ENCODE measurements at places on chromosomes 7 and 10.

DNA sequence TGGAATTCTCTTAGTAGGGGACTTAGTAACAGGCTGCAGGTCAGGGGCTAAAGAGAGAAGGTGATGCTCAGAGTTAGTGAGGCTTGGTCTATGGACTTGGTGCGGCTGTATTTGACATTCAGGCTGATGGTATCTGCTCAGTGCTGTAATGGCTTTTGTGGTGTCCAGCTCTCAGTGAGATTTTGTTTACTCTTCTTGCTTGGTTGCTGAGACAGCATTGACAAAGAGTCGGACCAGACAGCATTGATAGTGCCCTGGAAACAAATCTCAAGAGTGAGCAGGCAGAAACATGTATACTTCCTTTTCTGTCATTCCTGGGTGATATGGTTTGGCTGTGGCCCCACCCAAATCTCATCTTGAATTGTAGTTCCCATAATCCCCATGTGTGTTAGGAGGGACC is 202.0 kb downstream of the STK31 start:
- no peak for DNase-seq

DNA sequence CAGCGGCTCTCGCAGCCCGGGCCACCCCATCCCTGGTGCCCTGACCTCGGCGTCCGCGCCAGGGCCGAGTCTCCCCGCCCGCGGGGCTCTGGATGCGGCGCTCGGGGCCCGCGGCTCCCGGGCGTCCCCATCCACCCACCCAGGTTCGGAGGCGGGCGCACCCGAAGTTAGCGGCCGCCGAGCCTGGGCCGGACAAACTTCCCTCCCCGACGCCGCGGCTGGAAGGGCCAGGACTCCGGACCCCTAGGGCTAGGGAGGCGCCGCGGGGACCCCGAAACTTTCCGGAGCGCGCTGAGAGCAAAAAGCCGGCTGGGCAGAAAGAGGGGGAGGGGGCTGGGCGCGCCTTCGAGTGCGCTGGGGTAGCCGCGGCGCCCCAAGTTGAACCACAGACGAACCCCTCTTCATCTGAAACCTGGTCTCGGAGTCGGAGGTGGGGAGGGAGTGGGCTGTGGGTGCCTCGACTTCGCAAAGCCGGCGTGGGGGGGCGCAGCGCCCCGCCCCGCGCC is 3.7 kb upstream of the ELFN1 start:
- no peak for DNase-seq

DNA sequence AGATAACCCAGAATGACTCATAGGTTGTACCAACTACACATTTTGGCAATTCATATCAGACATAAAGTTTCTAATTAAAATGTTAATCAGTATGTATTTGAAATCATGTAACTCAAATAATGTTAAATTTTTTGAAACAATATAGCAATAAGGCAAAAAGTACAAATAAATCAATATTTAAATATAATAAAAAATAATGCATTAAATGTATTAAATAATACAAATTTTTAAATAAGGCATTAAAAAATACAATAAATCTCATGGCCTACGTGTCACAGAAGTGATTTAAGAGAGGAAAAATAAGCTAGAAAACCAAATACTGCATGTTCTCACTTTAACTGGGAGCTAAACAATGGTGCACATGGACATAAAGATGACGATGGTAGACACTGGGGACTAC is 9.1 kb downstream of the PON2 start:
- no peak for DNase-seq

- no peak for DNase-seq
These were observed 123.8 kb downstream of the ADRA2A start for GRCh38 chr10:111200505-111201186.

DNA sequence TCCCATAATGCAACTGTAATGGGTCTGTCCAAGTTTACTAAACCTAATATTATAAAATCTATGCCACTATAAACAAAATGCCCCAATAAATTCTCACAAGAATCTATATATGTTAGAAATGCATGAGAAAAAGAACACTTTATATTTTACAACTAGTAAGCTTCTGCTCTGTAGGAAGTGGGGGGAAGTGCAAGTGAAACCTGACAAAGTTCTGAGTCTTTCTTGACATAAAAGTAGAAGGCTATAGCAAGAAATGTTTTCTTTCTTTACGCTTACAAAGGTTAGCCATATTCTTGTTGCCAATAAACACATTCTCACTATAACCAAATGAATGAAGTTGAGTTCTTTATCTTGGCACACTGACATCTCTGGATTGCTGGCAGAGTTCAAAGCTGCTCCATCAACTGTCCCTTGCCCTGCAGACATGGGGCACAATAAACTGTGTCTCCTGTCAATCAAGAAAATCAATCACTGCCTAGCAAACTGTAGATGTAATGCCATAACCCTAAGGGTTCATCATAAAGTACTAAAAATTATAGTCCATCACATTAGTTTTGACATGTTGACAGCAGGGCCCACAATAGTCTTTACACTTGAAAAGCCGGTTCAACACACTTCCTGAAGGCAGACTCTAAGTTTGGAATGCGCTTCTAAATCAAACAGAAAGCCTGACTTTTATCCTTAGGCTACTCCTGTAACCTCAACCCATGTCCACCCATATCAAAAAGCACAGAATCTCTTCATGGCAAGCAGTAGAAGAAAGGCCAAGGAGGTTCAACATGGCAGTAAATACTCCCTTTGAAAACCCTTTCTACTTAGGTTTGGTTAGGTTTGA is 58.6 kb downstream of the TPK1 start:
- no peak for DNase-seq

DNA sequence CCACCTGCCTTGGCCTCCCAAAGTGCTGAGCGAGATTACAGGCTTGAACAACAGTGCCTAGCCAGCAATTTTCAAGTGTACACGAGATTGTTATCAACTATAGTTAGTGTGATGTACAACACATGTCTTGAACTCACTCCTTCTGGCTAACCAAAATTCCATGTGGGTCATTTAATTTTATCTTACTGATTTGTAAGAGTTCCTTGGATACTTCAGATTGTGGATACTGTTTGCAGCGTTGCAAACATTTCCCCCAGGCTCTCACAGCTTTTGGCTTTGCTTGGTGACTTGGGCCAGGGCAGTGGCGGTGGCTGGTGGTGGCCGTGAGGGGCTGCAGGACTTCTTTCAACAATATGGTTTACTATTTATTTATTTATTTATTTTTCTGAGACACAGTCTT is 8.5 kb upstream of the TMEM270 start:
- no peak for DNase-seq

GRCh38 chr7:54967377-54967776 is 51.4 kb upstream of the EGFR start:
- no peak for DNase-seq

GRCh38 chr10:11212288-11213085 is 194.8 kb downstream of the CELF2 start:
- no peak for DNase-seq

- DNase-seq, result no peak
These were observed 129.9 kb downstream of the CDH23 start for GRCh38 chr10:71526653-71527052.

- no peak for DNase-seq
These were observed 8.1 kb downstream of the HHEX start for GRCh38 chr10:92697663-92698511.

DNA sequence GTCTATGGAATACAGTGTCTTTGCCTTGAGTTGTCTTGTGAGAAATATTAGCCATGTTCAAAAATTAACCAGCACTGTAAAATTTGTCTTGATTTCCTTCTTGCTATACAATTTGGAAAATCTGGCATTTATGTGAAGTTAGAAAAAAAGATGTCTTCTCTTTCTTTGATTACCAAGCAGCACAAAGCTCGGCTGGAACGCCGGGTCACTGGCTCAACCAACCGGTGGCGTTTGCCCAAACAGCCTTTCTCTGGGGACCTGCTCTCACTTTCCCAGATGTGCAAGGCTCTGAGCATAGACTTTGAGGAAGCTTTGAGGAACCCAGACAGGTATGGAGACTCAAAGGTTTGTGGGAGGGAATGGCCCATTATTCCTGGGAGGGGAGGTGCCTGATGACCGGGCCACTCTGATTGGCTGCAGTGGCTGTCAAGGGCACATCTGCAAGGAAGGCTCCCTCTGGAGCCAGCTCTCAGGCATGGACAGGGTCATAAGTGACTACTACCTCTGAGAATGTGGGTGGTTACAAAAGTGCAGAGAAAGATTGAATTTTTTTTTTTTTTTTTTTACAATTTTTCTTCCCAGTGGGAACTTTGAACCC is 5.6 kb downstream of the BTBD16 start:
- no peak for DNase-seq

DNA sequence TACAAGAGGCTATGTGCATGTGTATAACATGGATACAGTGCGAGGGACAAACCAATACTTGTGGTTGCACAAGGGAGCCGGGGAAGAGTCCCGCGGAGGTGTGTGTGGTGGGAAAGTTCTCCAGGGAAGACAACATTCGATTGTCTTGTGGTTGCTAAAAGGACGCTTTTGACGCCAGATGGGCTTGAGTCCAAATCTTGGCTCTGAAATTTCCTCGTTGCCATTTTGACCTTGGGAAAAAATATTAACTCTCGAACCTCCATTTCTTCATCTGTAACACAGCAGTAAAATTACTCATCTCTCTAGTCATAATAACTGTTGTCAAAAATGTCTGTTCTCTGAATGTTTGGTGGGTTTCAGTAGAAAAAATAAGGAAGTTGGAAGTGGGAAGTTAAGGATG is 16.5 kb downstream of the PLXDC2 start:
- DNase-seq, result no peak

GRCh38 chr10:90963331-90963730 is 42.4 kb upstream of the ANKRD1 start:
- no peak for DNase-seq

GRCh38 chr10:79022565-79023230 is 46.1 kb upstream of the ZMIZ1 start:
- no peak for DNase-seq

DNA sequence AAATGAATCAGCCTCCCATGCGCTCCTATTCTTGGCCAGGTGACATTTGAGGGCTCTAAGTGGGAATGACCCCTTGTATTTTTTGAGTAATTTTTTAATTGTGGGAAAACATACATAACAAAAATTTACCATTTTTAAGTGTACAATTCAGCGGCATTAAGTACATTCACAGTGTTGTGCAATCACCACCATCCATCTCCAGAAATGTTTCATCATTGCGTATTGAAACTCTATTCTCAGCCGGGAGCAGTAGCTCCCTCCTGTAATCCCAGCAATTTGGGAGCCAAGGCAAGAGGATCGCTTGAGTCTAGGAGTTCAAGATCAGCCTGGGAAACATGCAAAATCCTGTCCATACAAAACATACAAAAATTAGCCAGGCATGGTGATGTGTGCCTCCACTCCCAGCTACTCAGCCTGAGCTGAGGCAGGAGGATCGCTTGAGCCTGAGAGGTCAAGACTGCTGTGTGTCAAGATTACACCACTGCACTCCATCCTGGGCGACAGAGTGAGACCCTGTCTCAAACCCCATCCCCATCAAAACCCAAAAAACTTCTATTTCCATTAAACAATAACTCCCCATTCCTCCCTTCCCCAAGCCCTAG is 2.5 kb downstream of the ANTXRL start:
- DNase-seq, result no peak

DNA sequence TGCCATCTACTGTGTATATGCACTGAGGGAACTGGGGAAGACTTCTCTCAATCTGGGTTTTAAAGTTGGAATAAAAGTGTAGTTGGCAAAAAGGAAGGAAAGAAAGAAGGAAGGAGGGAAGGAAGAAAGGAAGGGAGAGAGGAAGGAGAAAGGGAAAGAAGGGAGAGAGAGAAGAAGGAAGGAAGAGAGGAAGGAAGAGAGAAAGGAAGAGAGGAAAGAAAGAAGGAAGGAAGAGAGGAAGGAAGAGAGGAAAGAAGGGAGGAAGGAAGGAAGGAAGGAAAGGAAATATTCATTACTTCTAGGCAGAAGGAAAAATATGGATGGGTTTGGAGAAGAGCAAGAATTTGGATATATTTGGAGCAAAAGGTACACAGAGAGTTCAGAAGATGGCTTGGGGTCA is 343.6 kb upstream of the AUTS2 start:
- DNase-seq, result no peak

- DNase-seq, result no peak
These were observed 163.5 kb downstream of the PARD3 start for GRCh38 chr10:34651416-34652195.

- DNase-seq, result no peak
These were observed 15.1 kb downstream of the BCAP29 start for GRCh38 chr7:107594961-107595737.

GRCh38 chr7:151062399-151063211 is 3.2 kb downstream of the SLC4A2 start:
- no peak for DNase-seq

DNA sequence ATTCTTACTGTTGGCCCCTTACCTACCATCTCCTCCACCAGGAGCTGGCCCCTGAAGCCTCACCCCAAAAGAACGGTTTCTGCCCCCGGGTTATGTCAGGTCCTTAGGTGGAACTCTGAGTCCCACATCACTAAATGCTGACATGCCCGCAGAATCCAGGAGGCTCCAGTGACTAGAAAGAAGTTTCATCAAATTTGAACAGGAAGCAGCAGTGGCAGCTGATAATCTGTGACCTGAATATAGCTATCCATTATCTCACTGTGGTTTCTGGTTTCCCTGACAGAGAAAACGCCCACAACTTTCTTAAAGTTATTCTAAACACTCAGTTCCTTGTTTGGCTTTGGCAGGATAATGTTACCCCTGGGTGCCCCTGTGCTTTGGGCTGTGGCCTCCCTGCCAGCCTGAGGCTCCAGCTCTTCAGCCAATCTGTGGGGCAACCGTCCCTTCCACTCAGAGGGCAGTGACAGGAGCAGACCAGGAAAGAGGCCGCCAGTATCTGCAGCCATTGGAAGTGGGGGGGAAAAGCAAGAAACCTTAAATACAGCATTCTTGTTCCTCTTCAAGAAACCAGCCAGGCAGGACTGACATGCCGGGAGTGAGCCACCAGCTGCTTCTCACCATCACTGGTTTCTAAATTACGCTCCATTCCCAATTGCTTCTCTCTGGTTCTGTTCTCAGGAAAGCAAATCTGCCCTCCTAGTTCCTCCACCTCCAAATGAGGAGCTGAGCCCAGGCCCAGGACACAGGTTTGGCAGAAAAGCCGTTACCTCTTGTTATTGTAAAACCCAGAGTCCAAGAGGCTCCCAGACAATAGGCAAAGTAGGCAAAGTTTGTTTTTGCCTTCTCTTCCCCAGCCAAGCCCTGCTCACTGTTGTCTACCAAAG is 41.2 kb upstream of the VCL start:
- DNase-seq, result no peak

DNA sequence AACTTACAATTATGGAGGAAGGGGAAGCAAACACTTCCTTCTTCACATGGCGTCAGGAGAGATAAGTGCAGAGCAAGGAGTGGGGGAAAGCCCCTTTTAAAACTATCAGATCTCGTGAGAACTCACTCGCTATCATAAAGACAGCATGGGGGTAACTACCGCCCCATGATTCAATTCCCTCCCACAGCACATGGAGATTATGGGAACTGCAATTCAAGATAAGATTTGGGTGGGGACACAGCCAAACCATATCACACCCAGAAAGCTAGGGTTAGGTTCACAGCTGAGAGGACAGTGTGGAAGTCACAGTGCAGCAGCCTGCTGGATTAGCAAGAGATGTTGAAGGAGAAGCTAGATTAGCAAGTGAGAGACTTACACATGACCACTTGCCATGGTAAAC is 81.6 kb downstream of the CRTAC1 start:
- DNase-seq, result no peak
